ENCODE measurements at places on chromosomes 12 and 14.

DNA sequence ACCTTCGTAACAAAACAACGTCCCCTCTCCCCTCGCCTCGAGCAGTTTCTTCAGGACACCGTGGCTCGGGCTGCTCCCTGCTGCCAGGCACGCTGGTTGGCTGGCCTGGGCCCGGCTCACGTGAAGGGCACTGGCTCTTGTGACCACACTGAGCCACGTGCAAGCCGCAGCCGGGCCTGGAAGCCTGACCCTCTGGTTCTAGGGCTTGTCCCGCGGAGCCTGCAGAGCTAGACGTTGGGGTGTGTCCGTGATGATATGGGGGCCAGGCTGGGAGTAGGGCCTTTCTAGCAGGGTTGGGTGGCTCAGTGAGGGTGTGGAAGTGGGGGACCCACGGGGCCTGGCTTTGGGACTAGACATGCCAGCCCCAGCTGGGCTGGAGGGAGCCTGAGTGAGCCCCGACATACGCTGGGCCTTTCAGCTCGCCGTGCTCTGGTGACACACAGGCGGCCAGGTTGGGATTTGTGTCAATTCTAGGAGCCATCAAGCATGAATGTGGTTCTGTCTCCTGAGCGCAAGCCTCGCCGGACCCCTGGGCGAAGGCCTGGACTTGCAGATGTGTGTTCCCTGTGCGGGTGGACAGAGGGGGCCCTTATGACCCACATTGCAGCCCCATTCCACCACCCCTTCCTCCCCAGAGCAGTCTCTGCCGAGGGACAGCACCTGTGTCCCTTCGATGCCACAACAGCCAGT, 13.6 kb upstream of the AMN start:
- no peak for DNase-seq

DNA sequence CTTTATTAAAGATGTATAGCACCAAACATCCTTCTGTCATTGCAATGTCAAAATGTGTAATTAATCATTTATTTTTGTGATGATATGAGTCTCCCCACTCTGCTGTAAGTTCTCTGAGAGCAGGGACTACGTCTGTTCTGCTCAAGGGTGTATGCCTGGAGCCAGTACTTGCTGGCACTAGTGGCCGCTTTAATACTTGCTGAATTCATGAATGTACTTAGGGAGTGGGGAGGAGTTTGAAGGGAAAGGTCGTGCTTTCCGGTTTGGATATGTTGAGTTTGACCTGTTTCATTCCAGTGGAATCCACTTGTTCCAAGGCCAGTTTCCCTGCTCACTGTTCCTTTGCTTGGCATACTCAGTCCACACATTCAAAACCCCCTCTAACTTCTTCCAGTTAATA, 1.9 kb upstream of the DCAF5 start:
- no peak for DNase-seq

- DNase-seq, result no peak
Measured at GRCh38 chr12:131494216-131494615, 216.7 kb upstream of the SFSWAP start.

- peak; percentile 79 for DNase-seq
Measured at GRCh38 chr12:127888943-127889719, 377.8 kb upstream of the TMEM132C start.

- DNase-seq, result peak; percentile 70
Measured at GRCh38 chr12:49783917-49784676, 42.7 kb downstream of the TMBIM6 start.
